ENCODE measurements at places on chromosomes 12 and 14.

- peak; percentile 21 for DNase-seq
Measured at GRCh38 chr12:113875691-113876090, 90.4 kb downstream of the RBM19 start.

DNA sequence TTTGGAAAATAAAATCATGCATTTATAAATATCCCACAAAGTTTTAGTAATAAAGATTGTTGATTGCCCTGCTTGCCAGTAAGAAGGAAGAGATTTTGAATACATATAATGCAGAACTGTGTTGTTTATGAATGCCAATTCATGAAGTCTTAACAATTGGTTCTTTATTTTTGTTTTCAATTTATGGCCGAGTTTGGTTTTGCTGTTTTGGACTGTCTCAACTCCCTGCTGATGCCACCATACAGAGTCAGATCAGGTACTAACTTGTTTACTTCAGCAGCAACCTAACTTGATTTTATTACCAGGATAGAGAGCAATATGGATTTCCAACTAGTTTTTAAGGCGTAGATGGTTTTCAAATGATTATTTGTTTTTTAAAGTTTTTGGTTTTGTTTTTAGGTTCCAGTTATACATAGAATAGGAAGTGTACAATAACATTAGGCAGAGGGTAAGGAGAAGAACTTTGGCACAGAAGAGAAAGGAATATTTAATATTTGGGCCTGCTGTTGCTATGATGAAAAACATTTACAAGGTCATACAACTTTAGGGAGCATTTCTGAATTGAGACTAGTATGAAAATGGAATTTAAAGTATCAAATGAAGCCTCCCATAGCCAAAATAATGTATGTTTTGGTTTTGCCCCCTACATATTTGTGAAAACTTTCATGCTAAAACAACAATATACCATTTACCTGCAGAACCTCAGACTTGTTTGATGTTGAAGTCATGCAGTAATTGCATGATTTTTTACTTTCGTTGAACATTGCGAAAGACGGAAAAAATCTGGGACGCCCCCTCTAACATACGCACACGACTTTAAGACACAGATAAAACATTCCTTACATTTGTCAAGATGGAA lies 904 bp upstream of the FAM177A1 start:
- no peak for DNase-seq

DNA sequence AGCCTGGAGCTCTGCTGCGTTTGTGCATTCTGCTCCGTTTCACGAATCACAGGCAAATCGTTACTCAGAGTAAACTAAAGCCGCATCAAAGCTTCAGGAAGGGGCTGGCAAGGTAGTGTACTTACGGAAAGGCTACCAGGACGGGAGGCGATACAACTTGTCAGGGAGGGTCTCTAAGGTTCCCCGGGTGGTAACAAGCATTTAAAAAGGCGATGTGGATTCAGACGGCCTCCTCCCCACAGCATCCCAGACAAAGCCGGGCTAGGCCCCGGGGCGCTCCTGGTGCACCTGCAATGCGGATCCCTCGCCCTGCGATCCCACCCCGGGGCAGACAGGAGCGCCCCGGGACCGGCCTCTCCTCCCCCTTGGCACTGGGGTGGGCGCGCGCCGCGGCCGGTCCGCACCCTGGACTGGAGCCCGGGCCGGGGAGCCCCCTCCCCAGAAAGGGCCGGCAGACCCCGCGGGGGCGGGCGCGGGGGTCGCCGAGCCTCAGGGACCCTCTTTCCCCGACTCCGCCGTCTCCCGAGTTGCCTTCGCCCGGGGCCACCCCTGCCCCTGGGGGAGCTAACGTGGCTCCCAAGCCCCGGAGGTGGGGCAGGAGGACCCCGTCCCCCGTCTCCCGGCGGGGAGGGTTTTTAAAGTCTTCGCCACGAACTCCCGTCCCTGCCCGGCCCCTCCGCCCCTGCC lies 718 bp downstream of the CCDC92 start:
- DNase-seq, result no peak

GRCh38 chr12:132406493-132407450 lies 77.4 kb upstream of the GALNT9 start:
- DNase-seq, result no peak

- DNase-seq, result no peak
Measured at GRCh38 chr12:124694250-124694649, 126.8 kb upstream of the NCOR2 start.

GRCh38 chr12:38523920-38524319 lies 207.3 kb downstream of the ALG10B start:
- DNase-seq, result no peak

Measured in skeletal muscle cell (primary cell).